ENCODE measurements at places on chromosomes 1 and 21.

DNA sequence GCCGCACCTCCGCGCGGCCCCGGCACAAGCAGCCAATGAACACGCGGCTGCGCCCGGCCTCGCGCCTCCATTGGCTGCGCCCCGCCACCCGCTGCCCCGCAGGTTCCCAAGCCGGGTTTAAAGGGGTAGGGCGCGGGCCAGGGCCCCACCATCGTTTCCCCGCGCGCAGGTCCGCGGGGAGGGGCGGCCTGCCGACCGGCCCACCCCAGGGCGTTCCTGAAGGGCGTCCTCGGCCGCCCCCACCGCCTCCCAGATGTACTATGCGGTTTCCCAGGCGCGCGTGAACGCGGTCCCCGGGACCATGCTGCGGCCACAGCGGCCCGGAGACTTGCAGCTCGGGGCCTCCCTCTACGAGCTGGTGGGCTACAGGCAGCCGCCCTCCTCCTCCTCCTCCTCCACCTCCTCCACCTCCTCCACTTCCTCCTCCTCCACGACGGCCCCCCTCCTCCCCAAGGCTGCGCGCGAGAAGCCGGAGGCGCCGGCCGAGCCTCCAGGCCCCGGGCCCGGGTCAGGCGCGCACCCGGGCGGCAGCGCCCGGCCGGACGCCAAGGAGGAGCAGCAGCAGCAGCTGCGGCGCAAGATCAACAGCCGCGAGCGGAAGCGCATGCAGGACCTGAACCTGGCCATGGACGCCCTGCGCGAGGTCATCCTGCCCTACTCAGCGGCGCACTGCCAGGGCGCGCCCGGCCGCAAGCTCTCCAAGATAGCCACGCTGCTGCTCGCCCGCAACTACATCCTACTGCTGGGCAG lies at the start of gene OLIG1:
TSS of gene OLIG1 (plus strand) at position 148 of the 750 bp plus-strand sequence. CDS start at position 254, 106 bp downstream.
- no peak for DNase-seq

- DNase-seq, result no peak
Observed at GRCh38 chr1:21604208-21604957, 64.8 kb downstream of the RAP1GAP start.

DNA sequence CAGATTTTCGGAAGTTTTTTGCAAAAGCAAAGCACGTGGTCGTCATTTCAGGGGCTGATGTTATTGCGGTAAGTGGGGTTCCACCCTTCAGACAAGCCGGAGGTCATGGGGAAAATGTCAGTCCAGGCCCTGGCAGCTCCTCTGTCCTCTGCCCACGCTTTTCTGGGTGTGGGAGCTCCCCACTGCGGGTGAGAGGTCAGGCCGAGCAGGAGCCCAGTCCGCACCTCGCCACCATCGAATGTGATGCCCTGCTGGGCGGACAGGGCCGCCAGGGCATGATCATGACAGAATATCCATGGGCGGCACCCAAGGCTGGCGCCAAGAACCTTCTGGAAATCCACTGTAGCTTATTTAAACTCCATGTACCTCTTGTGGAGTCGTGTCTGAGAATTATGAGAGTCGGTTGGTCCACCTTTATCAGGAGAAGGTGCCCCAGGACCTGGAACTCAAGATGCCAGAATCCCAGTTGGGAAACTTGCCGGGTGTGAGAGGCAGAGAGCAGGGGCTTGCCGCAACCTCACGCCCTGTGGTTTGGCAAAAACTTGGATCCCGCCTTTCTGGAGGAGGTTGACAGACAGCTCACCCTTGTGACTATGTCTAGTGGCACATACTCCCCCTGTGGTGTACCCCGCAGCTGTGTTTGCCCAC lies 6.9 kb downstream of the DIRAS3 start:
- no peak for DNase-seq

DNA sequence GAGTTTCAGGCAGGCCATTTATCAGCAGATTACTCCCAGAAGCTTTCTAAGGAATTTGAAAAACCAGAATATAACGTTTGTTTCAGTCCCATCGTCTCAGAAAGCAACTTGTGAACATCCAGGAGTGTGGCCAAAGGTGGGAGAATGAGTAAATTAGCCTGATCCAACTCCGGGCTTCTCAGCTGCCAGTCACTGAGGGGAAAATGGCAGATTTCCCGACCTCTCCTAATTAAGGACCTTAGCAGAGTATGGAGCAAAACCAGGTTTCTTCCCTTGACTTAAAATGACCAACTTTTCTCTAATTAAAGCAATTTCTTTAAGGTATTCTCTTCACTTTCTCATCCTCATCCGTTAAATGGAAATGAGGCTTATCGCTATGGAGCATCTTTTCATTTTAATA lies 1.0 kb downstream of the CORT start:
- no peak for DNase-seq

DNA sequence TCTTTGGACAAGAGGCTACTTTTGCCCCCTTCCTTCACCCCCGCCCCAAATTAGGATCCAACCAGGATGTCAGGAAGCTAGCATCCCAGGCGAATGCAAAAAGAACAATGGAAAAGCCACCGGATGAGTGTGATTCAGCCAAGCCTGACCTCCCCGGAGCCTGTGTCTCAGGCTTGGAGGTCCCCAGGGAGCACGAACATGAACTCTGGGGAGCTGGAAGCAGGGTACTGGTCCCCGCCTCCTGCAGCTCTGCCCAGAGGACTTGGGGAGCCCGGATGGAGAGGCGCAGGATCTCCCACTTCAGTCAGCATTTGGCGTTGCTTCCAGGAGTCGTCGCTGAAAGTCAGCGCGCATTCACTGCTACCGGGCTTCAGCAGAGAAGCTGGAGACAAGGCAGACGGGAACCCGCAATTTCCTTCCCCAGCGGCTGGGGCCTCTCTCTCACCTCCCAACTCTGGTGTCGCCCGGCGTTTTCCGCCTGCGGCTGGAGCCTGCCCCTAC lies 1.8 kb upstream of the TBX15 start:
- no peak for DNase-seq

- no peak for DNase-seq
Observed at GRCh38 chr1:241063276-241063675, 293.7 kb downstream of the RGS7 start.

DNA sequence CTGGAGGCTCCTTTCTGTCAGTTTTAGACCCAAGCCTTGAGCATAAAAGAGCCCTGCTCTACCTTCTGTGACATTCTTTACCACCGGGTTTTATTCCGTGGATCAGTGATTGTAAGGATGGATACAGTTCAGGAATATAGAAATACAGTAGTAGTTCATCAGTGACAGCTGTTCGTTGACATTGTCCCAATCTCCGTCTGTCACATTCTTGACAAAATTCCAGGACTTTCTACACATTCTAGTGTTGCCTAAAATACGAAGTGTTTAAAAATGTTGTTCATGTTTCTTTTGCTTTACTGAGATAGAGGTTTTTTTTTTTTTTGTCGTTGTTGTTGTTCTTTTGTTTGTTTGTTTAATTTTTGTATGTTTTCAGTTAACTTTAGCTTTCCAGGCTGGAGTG lies 29.9 kb downstream of the MAP10 start:
- no peak for DNase-seq

DNA sequence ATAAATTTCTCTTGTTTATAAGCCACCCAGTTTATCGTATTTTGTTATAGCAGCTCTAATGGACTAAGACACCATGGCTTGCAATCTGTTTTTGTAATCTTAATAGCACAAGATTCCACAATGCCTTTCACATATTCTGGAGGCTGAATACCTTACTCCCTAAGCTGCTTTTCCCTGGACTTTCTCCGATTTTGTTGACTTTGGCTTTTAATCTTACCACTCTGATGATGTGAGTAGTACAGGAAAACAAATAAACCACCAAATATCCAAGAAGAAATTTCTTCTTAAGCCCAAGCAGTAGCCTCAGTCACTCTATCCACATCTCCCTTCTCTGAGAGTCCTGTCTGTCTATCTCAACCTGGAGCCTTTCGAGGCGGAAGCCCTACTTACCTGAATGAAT lies 838.6 kb downstream of the LTN1 start:
- DNase-seq, result no peak

DNA sequence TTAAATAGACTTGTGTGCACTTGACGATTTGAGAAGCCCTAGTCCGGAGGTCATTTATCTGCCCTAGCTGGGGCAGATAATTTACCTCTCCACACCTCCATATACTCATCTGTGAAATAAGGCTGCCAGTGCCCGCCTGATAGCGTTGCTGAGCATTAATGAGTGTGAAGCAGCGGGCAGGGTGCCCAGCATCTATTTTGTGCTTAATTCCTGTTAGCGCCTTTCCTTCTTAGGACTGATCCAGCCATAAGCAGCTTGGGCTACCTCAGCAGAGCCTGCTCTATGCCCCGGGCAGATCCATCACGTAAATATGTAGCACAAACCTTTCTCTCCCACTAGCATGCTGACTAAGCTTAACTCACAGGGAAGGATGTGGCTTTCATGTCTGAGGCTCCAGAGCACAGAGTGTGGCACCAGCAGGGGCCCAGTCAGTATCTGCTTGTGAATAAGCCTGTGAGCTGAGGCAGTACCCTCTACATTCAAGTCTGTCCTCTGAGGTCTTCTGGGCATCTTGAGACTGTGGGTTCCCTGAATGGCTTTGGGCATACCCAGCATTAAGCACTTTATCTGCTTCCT lies 21.5 kb upstream of the RNF187 start:
- DNase-seq, result no peak

- no peak for DNase-seq
Observed at GRCh38 chr21:20728691-20729090, 269.5 kb upstream of the NCAM2 start.

DNA sequence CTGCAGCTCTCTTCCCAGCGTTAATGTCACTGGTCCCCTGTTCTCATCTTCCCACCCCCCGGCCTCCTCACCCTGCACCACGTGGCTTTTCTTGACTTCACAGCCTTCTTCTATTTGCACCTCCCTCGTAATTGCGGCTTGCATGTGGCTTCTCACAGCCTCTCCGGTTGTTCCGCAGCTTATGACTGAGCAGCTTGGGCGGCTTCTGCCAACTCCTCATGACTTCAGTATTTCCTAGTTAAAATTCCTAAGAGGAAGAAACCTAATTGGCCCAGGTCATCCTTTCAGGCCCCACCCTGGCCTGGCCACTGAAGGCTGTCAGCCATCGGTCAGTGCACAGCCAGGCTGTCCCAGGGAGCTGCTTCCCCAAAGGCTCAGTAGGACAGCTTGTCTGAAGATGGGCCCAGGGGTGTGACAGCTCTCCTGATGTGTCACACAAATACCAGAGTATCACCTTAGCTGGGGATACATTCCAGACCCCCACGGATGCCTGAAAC lies 8.6 kb upstream of the RERE start:
- no peak for DNase-seq

DNA sequence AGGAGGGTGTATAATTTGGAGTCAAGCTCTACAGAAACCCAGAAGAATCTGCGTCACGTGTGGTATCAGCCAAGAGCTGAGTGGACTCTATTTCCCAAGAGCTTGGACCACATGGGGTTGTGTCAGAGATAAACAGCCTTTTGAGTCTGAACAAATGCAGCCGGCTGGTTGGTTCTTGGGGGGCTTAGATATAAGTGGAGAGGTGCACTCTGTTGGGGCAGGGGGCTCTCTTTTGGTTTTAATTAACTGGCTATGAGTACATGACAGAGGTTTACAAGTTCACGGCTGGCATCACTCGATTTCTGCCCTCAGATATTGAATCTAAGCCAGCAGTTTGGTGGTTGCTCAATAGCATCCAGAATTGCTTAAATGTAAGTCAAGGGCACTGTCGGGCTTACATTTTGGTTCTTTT lies 501 bp upstream of the MRAP start:
- no peak for DNase-seq

DNA sequence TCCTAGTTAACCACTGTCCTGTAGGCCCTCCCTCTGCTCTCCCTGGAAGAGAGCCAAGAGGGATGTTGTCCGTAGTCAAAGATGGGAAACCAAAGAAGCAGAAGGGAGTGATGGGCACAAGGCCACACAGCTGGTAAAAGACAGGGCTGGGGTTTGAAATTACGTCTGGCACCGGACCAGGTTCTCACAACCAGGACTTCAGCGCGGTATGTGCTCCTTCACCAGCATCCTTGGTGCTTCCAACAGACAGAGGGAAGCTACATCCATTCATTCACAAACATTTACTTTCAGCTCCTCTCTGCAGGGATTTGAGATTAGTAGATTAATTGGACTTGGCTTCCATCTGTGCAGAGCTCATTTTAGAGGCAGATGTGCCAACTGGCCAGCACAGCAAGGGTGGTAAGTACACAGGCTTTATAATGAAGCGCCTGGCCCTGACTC lies 191.2 kb downstream of the TRABD2B start:
- no peak for DNase-seq
